ENCODE measurements at places on chromosomes 2 and 18.
A peak's percentile ranks its signal among the peaks of the same experiment; 100 is the strongest.

- DNase-seq = no peak
Observed at GRCh38 chr18:32975163-32975436, 202.3 kb upstream of the KLHL14 start.

- DNase-seq = peak; percentile 74
Observed at GRCh38 chr2:98822301-98823164, 91.6 kb upstream of the MGAT4A start.

DNA sequence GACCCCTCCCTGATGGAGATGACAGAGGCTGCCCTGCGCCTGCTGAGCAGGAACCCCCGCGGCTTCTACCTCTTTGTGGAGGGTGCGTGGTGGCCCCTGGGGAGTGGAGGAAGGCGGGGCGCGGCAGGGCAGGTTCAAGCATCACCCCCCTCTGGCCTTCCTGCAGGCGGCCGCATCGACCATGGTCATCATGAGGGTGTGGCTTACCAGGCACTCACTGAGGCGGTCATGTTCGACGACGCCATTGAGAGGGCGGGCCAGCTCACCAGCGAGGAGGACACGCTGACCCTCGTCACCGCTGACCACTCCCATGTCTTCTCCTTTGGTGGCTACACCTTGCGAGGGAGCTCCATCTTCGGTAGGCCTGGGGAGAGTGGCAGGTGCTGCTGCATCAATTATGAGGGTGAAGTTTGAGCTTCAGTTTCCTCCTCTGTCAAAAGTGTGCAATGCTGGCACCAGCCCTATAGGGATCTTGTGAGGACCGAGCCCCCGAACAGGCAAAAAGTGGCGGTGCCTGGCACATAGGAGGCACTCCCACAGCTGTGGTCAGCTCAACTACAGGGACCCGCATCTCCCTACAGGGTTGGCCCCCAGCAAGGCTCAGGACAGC, 2.2 kb downstream of the ALPI start:
- DNase-seq = no peak

DNA sequence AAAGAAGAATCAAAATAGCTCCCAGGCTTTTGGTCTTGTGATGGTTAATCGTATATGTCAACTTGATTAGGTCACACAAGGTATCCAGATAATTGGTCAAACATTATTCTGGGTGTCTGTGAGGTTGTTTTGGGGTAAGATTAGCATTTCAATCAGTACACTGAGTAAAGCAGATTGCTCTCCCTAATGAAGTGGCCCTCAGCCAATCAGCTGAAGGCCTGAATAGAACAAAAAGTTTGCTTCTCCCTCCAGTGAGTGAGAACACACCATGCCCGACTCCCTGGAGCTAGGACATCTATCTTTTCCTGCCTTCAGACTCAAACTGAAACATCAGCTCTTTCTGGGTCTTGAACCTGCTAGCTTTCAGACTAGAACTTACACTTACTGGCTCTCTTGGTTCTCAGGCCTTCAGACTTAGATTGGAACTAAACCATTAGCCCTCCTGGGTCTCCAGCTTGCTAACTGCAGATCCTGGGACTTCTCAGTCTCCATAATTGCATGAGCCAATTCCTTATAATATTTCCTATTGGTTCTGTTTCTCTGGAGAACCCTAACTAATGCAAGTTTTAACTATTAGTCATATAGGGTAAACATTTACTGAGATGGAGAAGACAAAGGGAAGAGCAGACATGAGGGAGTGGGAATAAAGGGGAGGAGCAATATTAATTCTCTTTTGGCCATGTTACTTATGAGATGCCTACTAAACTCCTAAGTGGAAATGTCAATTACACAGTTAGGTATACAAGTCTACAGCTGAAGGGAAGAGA, 25.5 kb downstream of the LNPK start:
- no peak for DNase-seq

DNA sequence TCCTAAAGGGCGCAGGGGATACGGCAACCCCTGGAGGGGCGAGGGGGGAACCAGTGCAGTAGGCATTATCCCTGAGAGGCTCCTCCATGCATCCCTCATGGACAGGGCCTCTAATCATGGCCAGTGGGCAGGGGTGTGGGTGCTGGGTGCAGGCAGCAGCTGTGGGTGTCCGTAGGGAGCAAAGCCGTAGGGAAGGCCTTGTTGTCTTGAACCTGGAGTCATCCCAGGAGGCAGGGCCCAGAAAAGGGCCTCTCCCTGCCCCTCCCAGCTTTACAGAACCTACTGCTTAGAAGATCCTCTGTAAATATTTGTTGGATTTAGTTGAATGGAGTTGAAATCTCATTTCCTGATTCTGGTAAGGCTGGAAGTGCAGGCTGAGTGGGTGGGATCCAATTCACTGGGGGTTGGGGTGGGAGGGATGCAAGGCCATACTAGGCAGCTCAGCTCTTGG, 207.0 kb upstream of the HAAO start:
- DNase-seq = no peak

GRCh38 chr2:43332653-43333052, 106.2 kb upstream of the ZFP36L2 start:
- no peak for DNase-seq

DNA sequence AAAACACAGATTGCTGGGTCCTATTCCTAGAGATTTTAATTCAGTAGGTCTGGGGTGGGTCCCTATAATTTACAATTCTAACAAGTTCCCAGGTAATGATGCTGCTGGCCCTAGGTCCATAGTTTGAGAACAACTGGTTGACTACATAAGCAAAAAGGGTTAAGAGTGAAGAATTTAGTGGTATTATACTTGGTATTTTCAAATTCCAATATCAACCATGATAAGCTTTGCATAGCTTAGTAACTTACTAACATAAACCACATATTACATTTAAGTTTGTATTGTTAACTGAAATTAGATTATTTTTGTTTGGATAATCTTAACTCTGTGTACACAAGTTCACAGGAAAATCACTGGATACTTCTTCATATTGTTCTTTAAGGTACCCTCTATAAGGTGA, 862.9 kb upstream of the ACVR2A start:
- DNase-seq = no peak

DNA sequence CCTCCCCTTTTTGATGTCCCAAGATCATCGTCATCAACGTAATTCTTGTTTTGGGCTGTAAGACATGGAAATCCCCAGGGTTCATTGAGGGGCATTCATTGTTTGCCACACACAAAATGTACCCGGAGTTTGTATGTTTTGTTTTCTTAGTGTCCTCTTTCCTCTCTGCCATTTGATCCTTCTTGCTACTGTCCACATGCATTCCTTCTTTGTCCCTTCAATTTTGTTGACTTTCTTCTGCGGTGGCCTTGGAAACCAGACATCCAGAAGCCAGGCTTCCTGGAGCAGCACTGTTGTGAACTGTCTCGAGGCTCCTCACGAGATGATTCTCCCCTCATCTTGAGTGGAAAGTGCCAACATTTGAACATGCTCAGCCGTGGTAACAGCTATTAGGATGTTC, 24.8 kb downstream of the IGFBP2 start:
- no peak for DNase-seq

DNA sequence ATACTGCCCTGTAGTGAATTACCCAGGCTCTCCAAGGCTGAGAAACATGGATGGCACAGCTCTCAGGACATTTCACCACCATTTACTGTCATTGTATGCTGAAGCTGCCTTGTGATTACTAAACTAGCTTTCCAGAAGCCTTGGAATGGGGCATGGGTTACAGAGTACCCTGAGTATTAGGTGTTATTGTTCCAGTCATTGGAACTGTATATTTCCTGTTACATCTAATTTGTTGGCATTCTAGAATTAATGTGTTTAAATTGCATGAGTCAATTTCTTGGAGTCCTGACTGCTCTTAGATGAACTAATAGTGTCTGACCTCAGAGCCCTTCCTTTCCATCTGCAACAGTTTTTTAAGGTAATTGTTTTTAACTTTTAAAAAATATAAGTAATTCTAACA, 9.0 kb downstream of the DGUOK start:
- DNase-seq = no peak

- no peak for DNase-seq
Observed at GRCh38 chr2:228469721-228470120, 288.2 kb upstream of the SPHKAP start.

DNA sequence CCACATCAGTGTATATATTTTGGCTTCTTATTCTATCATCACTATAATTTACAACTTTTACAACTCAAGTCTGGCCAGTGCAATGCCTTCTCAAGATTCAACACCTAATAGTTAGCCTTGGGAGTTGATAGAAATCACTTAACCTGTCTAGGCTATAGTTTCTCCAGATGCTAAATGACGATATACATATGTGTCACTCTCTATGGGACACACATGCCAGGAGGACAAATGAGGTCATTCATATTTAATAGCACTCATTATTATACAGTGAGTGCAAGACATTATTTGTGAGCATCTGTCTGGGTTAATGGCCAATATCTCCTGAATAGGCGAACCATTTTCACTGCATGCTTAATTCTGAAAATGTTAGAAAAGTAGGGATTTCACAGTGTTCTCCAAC, 89.8 kb downstream of the ALK start:
- no peak for DNase-seq

DNA sequence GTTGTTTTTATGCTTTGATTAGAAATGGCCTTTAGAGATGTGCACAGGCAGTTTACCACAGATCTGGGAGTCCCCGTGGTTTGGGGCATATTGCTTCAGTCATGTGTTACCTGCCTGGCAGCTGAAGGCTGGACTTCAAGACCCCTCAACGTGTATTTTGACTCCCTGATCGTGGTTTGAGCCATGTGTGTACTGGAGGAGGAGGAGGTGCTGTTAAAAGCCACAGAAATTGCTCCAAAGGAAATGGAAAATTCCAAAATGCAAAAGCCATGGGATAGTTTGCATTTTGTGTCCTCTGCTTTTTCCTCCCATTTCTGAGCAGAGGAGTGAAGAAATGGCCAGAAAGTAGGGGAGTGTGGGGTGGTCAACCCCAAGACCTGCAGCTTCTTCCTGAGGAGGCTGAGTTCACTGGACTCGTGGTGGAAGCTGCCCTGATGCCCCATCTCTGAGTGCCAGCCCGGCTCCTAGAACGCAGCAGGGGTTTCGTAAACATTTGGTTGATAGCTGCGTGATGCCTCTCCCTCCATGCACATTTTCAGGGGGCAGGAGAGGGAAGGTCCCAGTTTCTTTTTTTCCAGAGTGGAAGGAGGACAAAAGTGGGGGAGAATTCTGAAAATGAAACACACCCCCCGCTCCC, 45.7 kb downstream of the ITGB1BP1 start:
- no peak for DNase-seq

DNA sequence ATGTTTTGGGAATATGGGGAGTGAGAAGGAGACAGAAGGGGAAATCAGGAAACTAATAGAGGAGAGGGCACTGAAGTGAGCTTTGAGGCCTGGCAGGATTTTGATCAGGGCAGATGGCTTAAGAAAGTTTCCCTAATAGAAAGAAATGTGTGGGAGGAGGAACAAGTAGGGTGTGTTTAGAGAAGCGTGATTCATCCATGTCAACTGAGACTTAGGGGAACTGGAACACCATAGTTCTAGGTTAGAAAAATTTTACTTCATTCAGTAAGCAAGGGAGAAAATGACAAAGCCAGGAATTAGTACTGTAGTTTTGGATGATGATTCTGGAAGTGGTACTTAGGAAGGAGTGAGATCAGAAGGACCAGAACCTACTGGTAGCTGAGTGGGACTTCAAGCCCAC, 296.0 kb downstream of the PLCL1 start:
- no peak for DNase-seq

GRCh38 chr18:37328946-37329719, 236.5 kb downstream of the CELF4 start:
- DNase-seq = no peak

GRCh38 chr2:39512434-39512935, 75.4 kb upstream of the MAP4K3 start:
- DNase-seq = no peak

DNA sequence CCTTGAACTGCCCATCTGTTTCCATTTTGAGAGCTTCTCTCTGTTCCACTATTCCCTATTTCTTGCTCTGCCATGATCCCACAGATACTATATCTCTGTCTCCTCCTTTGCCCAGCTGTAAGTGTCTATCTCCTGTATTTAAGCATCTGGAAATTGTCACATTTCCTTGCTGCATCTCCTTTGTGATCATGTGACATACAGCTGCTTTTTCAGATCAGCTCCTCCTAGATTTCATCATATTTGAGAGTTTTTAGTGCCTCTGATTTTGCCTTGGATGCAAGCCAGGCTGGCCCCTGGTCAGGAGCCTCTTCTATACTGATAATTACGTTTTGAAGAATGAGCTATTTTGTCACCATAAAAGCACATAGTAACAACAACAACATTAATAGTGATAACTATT, 131.7 kb upstream of the TNP1 start:
- DNase-seq = no peak

DNA sequence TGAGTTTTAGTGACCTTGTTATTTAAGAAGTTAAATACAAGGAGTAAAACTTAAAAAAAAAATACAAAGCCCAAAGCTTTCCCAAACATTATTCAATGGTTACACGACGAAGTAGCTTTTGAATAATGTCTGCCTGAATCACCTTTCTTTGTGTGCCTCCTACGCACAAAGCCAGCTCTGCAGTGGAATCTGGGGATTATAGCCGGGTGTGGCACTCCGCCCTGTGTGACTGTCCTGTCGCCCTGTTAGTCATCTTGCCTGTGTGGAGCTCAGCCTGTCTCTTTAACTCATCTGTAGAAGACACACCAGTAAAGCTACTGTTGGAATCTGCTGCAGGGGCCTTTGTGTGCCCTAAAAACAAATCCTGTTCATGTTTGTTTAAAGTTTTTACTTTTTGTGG, 79.4 kb upstream of the TCF7L1 start:
- DNase-seq = peak; percentile 12

- no peak for DNase-seq
Observed at GRCh38 chr2:34961822-34962221, 1362.7 kb upstream of the FAM98A start.

DNA sequence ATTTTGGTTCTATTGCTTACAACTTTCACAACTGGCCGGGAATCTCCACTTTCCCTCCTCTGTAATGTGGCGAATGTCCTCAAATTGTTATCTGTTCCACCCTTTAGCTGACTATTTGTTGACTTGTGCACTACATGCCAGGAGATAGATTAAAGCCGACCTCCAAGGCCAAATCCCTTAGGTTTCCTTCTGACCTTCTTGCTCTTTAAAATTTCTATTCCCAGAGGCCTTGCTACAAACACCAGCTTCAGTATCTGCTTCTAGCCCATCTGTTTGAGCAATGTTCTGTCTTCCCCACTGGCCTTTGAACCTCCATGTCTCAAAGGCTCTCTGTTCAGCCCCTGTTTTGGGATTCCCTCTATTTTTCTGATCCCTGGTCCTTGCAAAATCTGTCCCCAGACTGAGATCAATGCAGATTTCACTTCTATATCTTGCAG, 426.2 kb downstream of the LRATD1 start:
- DNase-seq = no peak

Data from CD4-positive, alpha-beta T cell treated with Interleukin-17A for 4 hours (primary cell).